ENCODE measurements at places on chromosomes 6 and 20. TPM values are rescaled to one million over a fixed set of nuclear protein-coding genes. Genes with fewer than 3 reads are reported as not detected.

DNA sequence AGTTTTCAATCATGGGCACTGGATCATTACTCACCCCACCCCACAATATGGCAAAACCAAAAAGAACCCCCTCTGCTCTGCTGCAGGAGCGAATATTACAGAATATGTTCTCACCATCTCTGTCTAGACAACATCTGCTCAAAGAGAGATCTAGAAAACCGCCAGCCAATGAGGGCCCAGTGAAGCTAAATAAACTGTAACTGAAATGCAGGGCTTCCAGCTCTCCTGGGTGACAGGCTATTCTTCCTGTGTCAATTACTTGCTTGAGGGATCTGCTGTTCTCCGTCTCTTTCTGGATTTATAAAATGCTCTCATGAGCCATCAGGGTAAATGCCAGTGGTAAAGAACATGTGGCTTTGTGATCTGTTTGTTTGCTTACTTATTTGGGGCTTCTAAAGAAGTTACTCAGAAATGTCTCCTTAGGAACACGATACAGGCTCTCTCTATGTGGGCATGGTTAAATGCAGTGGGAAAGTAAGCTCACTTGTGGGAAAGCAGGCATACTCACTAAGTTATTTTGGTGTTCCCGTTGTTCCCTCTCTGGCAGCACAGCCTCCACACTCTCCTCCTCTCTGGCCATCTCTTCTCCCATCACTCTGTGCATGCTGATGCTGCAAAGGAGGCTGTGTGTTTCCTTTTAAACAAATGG lies 44.8 kb downstream of the TTI1 start:
- DNase-seq: no peak

Gene ARMC12
- 0.69 TPM for total RNA-seq

DNA sequence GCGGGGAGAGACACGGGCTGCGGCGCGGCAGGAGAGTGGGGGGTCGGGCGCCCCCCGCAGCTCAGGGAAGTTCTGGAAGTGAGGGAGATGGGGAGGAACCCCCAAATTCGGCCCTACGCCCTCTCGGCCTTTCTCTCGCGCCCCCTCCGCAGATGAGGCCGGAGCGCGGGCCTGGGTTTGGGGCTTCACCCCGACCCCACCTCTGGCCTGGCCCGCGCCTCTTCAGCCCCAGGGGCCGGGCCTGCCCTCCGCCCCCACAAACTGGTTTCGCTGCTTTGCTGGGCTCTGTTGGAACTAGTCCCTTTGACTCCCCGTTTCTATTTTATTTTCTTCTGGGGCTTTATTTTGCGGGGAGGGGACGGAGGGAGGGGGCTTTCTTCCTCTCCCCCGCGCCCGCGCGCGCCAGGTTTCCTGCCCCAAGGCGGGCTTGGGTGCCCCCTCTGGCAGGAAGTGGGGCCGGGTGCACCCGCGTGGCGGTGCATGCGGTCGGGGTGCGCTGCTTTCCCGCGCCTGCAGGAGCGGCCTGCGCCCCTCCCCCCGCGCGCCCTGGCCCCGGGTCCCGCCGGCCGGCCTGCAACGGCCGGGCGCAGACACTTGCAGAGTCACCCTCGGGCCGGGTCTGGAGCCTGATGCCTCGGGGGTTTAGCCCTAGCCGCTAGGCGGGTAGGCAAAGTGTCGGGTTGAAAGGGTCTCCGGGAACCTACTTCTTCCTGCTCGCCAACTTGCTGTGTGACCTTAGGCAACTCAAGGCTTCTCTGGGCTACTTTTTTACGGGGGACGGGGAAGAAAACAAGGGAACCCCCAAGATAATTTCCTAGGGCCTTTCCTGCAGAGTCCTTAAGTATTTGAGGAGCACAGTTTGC lies 1.3 kb downstream of the HMGA1 start:
- peak; percentile 75 for DNase-seq

DNA sequence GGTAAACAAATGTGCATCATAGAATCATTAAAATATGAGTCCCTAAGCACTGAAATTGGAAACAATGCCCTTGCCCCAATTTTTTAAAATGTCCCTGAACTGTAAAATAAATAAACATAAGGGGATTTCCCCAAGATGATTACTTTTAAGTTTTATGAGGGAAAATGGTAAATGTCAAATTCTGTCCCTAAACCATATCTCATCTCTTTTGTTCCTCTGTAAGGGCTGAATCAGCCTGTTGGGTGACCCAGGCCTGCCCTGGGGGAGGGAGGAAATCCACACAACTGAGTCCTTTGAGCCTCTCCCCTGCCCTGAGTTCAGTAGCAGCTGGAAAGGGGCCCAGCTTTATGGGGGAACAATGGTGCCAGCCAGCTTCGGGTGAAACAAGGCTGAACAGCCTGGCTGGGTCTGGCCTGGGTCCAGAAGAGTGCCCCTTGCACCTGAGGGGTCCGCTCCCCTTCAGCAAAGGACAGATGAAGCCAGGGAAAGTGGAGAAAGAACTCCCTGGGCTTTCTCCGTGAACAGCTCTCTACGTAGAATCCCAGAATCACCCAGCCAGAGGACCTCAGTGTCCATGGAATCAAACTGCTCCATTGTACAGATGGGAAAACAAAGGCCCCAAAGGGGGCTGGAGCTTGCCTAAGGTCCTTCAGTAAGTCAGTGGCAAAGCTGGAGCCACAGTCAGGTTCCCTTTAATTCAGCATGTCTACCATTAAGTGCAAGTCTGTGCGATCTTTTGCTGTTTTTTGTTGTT lies 28.2 kb upstream of the ITCH start:
- DNase-seq: no peak

DNA sequence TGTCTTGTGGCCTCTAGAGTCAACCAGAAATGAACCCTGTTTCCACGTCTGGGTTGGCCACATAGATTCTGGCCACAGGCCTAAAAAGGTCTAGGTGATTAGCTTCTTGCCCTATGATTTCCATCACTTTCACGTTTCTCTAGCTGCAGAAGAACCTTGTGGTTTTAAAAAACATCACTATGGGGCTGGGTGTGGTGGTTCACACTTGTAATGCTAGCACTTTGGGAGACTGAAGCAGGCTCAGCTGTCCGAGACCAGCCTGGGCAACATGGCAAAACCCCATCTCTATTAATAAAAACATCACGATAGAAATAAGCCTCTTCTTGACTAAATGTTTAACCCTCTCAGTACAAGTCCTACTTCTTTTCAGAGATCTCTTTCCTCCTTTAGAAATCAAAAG lies 27.6 kb downstream of the POLR1C start:
- no peak for DNase-seq

Data from CD4-positive, alpha-beta memory T cell (primary cell).